ENCODE measurements at places on chromosomes 2 and 18.

DNA sequence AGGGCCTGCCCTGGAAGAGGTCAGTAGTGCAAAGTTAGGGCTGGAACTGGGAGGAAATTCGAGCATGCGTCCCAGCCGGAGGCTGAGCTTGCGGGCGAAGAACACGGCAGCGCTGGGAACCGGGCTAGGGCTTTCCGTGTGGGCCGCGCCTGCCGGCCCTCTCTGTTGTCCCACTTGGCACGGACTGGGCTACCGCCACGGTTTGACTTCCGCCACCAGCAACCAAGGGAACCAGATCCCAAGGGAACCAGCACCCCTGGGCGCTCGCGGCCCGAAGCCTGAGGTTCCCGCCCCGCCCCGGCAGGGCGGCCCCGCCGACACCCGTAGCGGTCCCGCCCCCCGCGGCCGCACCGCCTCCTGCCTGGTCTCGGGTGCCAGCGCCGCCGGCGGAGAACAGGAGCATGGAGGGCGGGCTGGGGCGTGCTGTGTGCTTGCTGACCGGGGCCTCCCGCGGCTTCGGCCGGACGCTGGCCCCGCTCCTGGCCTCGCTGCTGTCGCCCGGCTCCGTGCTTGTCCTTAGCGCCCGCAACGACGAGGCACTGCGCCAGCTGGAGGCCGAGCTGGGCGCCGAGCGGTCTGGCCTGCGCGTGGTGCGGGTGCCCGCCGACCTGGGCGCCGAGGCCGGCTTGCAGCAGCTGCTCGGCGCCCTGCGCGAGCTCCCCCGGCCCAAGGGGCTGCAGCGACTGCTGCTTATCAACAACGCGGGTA, at the start of gene SPR:
SPR (plus strand) TSS at position 377 of the 708 bp plus-strand sequence; CDS start at position 402, 25 bp downstream.
- peak; percentile 59 for DNase-seq

- no peak for DNase-seq
Measured at GRCh38 chr18:59271606-59272220, 1.5 kb downstream of the RAX start.

DNA sequence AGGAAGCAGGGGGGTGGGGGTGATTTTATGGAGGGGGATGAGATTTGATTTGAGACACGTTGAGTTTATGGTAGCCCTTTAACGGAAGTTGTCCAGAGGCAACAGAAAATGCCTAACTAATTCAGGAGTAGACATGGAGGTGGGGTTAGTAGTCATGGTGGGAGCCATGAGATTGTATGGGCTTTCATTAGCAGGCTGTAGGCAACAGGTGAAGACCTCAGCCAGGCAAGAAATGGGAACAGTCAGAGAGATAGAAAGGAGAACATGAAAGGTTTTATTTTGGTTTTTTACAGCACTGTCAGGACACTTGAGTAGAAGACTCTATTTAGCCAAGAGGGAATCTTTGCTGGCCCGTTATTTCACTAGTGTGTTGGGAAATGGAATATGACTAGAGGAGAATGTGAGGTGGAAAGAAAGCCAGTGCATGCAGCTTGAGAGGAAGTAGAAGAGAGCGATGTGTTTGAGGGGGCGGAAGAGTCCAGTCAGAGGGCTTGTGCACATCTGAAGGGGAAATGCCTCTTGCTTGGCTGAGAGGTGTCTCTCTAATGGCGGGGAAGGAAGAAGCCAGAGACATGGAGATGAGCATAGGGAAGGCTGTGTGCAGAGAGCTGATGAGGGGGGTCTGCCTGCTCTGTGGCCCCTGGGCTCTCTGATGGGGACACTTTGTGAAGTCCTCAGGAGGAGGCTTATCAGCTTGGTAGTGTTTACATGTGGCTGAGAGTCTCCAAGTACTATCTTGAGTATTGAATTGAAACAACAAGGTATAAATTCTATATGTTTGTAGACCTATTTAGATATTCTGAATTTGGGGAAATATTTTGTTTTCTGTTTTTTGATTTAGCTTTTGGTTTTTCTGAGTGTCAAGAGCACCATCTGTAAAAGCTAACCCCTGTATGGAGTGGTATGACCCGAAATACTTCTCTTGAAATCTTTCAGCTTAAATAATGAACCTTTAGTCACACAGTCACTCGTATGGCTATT, 66.9 kb upstream of the ITM2C start:
- peak; percentile 30 for DNase-seq

DNA sequence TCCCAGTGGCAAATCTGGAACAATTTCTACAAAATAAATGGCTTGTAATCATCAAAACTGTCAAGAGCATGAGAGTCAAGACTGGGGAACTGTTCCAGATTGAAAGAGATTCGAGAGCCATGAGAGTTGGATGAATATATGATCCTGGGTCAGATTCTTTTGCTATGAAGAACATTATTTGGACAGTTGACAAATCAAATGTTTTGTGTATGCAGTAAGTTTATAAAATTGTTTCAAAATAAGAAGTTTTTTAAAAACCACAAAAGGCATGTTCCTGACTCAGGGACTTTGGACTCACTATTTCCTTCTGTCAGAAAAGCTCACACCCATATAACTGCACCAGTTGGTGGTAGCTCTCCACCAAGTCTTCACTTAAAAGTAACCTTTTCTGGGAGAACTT, 38.5 kb downstream of the ROCK2 start:
- no peak for DNase-seq

DNA sequence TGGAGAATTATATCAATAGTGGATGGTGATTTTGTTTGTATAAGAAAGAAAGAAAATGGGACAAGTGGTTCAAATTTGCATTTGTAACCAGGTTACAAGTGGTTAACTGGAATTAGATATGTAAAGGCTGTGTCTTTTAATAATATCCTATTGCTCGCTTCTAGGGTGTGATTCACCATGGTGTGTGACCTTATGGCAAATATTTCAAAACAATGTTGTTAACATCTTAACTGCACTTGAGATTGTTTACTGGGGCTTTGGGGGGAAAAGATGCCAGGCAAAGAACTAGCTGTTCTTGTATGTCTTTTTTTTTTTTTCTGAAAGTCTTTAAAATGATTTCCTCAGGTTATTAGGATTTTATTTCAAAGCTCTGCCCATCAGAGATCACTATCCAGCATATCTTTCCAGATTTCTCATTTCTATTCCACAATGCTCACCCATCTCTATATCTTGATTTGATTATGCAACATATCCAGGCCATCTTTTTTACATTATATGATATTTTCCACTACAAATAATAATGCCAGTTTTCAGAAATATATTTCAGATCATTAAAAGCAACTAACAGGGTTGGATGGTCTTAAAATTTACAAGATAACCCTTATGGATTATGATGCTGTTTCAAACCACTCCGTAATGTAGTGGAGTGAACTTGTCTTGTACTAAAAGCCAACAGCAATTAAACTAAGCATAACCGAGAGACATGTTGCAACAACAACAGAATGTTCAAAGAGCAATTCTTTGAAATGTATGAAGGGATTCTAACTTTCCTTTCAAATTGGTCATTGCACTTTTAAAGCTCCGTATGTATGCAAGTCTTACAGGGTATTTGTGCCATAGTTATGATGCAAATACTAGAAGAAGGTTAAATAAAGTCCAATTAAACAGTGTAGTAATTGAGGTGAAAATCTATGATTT, 341.5 kb upstream of the ETAA1 start:
- DNase-seq, result no peak

DNA sequence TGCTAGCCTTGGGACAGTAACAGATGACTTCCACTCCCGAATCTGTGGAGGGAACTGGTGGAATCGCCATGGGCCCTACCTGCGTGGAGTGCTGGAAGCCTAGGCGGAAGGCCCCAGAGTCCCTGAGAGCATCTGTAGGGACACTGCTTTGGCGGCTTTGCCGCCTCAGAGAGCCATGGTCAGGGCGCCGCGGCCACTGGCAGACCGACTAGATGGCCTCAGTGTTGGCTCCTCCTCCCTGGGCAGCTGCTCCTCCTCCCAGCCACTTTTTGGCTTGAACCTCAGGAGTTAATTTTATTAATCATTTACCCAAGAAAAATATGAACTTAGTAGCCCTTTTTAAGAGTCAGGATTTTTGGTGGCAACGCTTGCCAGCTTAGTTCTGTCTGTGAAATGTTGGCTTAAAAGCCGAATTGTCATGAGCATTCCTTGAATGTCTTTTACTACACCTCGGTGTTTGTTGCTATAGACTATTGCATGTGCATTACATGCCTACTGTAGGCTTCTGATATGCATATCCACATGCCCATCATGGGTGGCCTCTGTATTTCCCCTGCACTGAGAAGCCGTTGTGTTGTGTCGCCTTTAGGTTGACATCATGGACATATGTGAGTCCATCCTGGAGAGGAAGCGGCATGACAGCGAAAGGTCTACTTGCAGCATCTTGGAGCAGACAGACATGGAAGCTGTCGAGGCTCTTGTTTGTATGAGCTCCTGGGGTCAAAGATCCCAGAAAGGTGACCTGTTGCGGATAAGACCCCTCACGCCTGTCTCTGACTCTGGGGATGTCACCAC, 2.4 kb downstream of the KLF11 start:
- DNase-seq, result no peak

Measured in stimulated activated CD4-positive, alpha-beta T cell treated with anti-CD3 and anti-CD28 coated beads, Interleukin-1b, Interleukin-23, amount 100 ng/mL, for 48 hours (primary cell).